ENCODE measurements at places on chromosomes 7 and 10.

DNA sequence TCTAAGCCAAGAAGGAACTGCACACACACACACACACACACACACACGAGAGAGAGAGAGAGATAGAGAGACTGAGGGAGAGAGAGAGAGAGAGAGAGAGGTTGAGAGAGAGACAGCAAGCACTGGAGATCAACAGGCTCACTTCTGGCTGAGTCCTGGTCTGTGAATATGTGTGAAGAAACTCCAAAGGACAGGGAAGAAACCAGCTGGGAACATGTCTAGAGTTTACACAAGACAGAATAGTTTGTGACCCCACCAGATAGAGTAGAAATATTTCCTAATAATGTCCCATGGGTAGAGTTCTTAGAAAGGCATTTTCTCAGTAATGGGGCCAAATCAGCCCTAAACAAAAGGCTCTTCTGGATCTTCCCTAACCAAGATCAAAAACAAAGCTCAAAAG, 155.5 kb upstream of the IGFBP3 start:
- DNase-seq, result no peak

- DNase-seq, result no peak
These were observed 343.7 kb downstream of the ELMO1 start for GRCh38 chr7:37104822-37105518.

DNA sequence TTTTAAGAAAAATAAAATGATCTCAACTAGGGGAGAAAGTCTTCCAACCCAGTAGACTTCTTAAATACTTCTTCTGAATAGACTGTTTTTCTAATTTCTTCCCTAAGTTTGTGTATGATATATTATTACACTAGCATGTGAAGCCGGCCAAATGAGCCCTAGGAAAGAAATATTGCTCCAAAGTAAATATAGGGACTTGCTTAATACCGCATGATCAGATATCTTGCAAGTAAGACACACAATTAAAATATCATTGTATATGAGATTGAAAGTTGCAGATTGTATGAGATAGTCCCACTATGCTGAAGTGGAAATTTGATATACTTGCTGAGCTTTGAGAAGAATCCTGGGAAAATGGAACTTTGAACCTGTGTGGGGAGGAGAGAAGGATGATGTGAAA, 225.7 kb downstream of the BAMBI start:
- DNase-seq, result no peak

GRCh38 chr7:45089341-45089891, 647 bp upstream of the NACAD start:
- DNase-seq, result no peak

- no peak for DNase-seq
These were observed 75.7 kb upstream of the PDE1C start for GRCh38 chr7:32145911-32146310.

- DNase-seq, result no peak
These were observed 190.6 kb upstream of the CCDC6 start for GRCh38 chr10:60096761-60097513.

DNA sequence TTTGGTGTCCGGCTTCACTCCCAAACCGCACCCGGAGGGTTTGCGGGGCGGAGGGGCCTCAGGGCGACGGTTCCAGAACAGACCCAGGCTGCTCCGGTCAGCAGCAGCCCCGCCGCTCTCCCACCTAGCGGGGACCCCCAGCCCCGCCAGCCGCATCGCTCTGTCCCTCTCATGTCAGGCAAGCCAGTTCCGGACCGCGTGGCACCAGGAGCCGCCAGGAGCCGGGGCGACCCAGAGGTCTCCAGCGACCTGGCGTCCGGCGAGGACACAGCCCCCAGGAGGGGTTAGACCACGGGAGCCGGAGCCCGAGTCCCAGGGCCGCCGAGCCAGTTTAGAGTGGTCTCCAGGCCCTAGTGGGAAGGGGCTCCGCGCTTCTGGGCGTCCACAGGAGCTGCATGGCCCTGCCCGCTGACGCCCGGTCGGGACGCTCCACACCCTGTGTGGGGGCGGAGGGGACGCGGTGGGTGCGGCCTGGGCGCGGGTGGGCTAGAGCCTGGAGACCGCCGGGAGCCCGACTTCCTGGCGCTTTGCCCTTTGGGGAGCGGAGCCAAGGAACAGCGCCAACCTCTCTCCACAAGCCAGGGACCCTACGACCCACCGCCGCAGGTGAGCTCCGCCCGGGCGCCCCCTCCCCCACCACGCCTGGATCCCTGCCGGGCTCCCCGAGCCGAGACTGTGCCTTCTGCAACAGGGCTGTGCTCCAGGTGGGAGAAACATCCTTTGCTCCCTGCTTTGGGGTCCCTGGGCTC, 43.4 kb downstream of the ZNF117 start:
- no peak for DNase-seq
